ENCODE measurements at places on chromosomes 5 and 9.

DNA sequence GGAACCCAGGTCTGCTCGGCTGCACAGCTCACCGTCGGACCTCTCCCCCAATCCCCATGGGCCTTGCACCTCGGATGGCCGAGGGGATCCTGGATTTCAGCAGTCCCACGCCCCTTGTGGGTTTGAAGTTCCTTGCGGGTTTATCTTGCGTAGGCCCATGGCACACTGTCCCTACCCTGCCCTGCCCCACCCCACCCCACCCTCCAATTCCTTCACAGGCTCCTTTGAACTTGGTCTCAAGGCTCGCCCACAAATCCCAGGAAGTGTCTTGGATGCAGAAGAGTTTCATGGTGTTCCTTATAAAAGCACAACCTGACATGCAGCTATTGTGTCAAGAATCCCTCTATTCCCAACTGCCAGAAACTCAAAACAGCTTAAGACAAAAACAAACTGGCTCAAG is 11.2 kb upstream of the SMIM23 start:
- no peaks in the 10 kb centered on the region for H3K4me1 ChIP-seq
- no peak for DNase-seq
- no peak overlapping the region for H3K4me3 ChIP-seq
- H3K27ac ChIP-seq = no peak overlapping the region

- H3K27ac ChIP-seq = peak within 1 kb of the TSS; percentile 77
- peak within 1 kb of the TSS; percentile 99 for H3K4me3 ChIP-seq
- H3K27me3 ChIP-seq = peaks cover 52% of the 10 kb centered on the region
- peak; percentile 77 for DNase-seq
- peaks cover 8% of the 10 kb centered on the region for H3K36me3 ChIP-seq
Observed at GRCh38 chr9:91423785-91424402, at the start of gene NFIL3. NFIL3 (minus strand) TSS chr9:91423832; CDS start chr9:91410734, 13,098 bp downstream.

- no peak overlapping the region for H3K4me3 ChIP-seq
- no peaks in the 10 kb centered on the region for H3K36me3 ChIP-seq
- H3K27me3 ChIP-seq = no peaks in the 10 kb centered on the region
- H3K4me1 ChIP-seq = no peaks in the 10 kb centered on the region
- no peak for DNase-seq
Observed at GRCh38 chr5:18216016-18216415, 581.8 kb downstream of the TAF11L14 start.

DNA sequence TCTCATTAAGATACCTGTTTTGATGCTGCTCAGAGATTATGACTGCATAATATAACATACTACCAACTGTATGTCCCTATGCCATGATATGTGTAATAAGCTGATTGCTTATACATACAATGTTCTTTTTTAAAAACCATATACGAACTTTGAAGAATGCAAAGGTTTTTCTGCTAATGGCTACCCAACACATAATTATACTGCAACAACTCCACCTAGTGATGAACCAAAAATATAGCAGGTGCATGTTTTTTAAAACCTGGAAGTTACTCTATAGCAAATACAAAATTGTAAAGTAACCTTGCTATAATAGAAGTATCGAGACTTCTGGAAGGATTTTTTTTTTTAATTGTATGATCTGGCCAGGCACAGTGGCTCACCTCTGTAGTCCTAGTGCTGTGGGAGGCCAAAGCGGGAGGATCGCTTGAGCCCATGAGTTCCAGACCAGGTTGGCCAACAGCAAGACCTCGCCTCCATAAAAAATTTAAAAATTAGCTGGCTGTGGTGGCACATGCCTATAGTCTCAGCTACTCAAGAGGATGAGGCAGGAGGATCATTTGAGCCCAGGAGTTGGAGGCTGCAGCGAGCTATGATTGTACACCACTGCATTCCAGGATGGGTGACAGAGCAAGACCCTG is 49.1 kb downstream of the HOMER1 start:
- no peak overlapping the region for H3K4me3 ChIP-seq
- H3K27me3 ChIP-seq = no peaks in the 10 kb centered on the region
- no peaks in the 10 kb centered on the region for H3K36me3 ChIP-seq
- no peak for DNase-seq

GRCh38 chr9:122383992-122384461 is 13.2 kb downstream of the PTGS1 start:
- H3K27ac ChIP-seq = no peak overlapping the region
- no peak for DNase-seq
- no peaks in the 10 kb centered on the region for H3K36me3 ChIP-seq
- H3K4me3 ChIP-seq = no peak overlapping the region
- no peaks in the 10 kb centered on the region for H3K27me3 ChIP-seq

DNA sequence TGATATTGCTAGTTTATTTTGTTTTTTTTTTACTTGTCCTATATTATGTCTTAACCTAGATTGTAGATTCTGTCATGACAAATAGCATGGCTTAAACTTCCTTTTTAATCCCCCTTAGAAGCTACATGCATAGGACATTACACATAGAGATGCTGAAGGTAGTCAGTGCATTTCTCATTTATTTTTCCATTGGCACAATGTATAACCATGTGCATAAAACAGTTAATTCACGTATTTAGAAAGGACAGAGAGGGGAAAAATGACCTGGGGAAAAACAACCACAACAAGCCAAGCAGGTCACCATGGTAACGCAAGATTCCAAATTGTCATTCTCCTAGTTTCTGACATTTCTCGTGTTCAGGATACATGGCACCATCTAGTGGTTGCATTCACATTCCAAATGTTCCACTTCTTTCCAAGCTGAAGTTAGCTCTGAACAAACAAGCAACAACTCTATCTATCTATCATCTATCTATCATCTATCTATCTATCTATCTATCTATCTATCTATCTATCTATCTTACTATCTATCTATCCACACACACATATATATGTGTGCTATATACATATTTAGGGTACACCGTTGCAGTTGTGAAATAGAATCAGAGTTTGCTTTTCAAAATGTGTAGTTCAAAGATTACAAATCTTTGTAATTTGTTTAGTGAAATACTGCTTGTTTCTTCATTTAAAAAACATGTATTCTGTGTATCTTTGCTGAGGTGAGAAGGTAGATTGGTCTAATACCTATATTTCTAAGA is 487.2 kb upstream of the ST8SIA4 start:
- no peak for DNase-seq

DNA sequence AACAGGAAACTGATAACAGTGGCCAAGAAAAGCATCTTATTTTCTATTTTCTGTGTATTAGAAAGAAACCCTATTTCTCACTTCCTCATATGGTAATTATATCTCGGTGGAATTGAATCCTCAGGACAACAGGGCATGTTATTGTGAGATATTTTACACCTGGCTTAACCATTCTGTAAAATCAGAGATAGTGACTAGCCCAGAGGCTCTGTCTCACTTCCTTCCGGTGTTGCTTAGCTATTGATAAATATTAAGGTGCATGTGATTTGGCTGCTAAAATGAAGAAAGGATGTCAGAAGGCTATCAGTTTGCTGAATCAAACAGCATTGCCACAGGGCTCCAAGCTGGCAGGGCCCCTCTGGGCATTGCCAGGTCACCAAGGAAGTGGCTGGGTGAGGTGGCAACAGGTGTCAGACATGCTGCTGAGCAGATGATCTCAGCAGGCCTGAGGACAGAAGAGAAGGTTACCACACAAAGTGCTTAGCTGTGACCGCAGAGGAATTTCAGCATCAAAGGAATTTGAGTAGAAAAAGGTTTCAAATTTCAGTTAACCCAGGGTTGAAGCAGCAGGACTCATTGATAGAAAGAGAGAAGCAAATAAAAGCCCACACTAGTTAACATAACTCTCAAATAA is 330.7 kb downstream of the PDE4D start:
- H3K27me3 ChIP-seq = peaks cover 3% of the 10 kb centered on the region
- no peaks in the 10 kb centered on the region for H3K4me1 ChIP-seq
- H3K27ac ChIP-seq = no peak overlapping the region

Data from activated naive CD8-positive, alpha-beta T cell treated with anti-CD3 and anti-CD28 coated beads for 36 hours (primary cell).